Stimulated activated CD4-positive, alpha-beta T cell treated with anti-CD3 and anti-CD28 coated beads, Interleukin-1b, Interleukin-23, amount 100 ng/mL, for 1 hour (primary cell): ENCODE measurements at places on chromosomes 3 and 15.

DNA sequence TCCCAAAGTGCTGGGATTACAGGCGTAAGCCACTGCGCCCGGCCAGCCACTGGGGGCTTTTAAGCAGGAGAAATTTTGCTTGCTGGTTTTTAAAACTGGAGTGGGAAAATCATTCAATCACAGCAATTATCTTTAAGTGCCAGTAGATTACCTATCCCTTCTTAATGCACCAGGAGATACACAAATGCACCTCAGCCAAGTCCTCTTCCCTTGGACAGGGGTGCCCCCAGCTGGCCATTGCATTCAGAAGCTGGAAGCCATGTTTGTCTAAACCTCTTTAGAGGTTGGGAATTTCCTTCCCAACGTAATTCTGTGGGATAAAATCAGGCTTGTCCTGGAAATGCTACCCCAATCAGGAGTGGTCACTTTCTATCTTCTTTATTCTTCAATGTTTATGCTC, 26.6 kb downstream of the MIX23 start:
- DNase-seq: no peak

GRCh38 chr3:188446014-188446413, 292.1 kb downstream of the LPP start:
- DNase-seq: no peak

- no peak for DNase-seq
Observed at GRCh38 chr3:193688834-193689714, 96.1 kb downstream of the OPA1 start.

DNA sequence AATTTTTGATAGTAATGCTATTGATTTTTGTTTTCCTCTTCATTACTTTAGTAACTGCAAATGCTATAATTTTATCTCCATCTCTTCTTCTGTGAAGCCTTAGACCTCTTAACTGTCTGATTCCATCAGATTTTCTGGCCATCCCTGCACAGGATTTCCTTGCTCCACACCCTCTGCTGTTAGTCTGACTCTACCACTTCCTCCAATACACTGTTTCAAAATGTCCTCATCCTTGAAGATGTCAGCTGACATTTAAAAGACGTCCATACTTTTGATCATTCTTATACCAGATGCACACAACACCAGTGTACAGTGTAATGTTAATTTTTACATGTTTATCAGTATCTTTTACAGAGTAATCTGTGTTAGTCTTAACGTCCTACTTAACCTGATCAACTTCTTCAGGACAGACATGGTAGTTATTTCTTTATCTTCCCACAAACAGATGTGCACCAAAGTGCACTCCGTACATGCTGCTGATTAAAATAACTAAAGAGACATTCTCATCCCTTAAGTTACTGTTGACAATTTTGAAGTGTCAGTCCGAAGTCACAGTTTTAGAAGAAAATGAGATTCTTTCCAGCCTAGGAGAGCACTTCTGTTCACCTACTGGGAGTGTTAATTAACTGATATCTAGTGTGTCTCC, 102.4 kb upstream of the RASGRP1 start:
- DNase-seq: no peak

GRCh38 chr3:49093853-49094767, at the start of gene QRICH1:
QRICH1 (minus strand) TSS chr3:49094071; CDS start chr3:49077017, 17,054 bp downstream.
- peak; percentile 91 for DNase-seq

- DNase-seq: no peak
Observed at GRCh38 chr15:52066842-52067544, 45.6 kb downstream of the BCL2L10 start.

- DNase-seq: no peak
Observed at GRCh38 chr3:8210882-8211341, 290.7 kb upstream of the LMCD1 start.

DNA sequence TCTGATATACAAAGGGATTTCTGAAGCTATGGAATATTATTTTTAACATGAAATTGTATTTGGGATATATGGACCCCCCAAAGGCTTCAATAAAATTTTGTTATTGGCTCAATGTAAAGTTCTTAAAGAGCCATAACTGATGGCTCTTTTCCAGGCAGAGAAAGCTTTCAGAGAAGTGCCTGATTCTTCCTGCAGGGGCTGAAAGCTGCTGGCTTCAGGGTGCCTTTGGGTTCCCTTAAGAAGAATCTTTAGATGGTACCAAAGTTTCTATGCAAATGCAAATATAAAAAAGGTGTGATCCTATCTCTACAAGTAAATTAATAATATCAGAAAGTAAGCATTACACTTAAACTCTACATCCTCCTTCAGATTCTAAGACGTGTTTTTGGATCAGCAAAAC, 72.6 kb downstream of the NR2F2 start:
- DNase-seq: no peak

GRCh38 chr3:188979248-188979647, 192.5 kb upstream of the TPRG1 start:
- DNase-seq: no peak

GRCh38 chr3:197218210-197218609, 80.2 kb downstream of the DLG1 start:
- DNase-seq: no peak

GRCh38 chr15:89751748-89752147, 699 bp upstream of the MESP1 start:
- no peak for DNase-seq

DNA sequence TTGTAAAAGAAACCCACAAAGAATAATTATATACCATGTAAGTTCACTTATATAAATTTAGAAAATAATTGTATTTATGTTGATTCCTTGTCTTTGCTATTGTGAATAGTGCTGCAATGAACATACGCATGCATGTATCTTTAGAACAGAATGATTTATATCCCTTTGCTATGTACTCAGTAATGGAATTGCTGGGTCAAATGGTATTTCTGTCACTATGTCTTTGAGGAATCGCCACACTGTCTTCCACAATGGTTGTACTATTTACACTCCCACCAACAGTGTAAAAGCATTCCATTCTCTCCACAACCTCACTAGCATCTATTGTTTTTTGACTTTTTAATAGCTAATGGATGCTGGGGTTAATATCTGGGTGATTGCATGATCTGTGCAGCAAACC, 149.4 kb upstream of the CNTN3 start:
- no peak for DNase-seq

GRCh38 chr3:179971280-179971679, 65.5 kb downstream of the PEX5L start:
- DNase-seq: no peak

- no peak for DNase-seq
Observed at GRCh38 chr3:31196261-31196660, 301.8 kb upstream of the GADL1 start.

DNA sequence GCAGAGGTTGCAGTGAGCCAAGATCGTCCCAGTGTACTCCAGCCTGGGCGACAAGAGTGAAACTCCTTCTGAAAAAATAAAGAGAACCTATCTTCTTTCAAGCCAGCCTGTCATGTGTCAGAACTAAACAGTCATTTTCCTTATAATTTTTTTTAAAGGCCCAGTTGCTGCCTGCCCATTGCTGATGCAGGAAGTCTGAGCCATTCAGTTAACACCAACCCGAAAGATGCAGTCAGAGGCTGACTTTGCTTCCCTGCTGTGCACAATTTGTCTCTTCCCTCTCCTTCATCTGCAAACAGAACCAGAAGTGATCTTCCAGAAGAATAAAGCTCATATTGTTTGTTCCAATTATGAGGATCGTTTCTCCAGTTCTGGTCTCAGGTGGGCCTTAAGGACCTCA, 220.6 kb downstream of the SLCO3A1 start:
- no peak for DNase-seq

- no peak for DNase-seq
Observed at GRCh38 chr15:41561777-41562145, 2.7 kb downstream of the TYRO3 start.

GRCh38 chr3:183391460-183391859, 37.0 kb downstream of the MCF2L2 start:
- no peak for DNase-seq

DNA sequence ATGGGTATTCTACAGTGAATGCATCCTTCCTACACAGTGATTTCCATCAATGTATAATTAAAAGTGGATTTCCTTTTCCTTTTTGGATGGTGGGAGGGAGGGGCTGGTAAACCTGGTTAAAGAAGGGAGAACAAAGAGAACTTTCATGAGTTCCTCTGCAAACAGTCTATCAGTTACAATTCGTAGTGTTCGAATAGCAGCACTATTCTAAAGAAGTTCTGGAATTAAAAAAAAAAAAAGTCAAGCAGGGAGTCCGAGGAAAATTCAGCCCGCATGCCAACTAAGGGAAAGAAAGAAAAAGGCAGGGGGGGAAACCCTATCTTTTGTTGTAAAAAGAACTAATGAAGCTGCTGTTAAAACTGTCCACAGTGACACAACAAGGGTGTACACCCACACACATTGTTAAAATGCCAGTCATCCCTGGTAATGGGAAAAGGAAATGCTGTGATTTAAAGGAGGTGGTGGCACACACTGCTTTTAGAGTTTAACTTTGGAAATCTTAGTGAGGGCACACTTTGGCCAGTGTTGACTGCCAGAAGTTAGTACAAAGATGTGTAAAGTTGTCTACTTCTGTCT, 521.2 kb downstream of the ZIC1 start:
- no peak for DNase-seq

GRCh38 chr3:194244167-194244566, 107.0 kb downstream of the CPN2 start:
- DNase-seq: no peak

DNA sequence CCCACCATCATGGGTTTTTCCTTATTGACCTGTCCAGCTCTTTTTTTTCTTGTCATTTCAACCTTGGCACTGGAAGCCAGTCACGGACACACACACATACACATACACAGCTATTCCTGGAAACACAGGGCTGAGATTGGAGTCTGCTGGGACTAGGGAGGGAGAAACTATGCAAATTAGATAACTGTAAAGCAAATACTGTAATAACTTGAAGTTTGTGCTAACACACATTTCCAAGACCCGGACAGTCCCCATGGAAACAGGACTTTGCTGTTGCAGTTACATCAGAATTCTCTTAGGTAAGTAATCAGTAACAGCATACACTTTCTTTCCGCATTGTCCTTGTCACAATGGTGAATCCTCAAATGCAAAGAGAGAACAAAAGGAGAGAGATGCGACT, 304.4 kb downstream of the KBTBD8 start:
- no peak for DNase-seq

GRCh38 chr15:40468898-40469331, 1.9 kb upstream of the CHST14 start:
- no peak for DNase-seq

DNA sequence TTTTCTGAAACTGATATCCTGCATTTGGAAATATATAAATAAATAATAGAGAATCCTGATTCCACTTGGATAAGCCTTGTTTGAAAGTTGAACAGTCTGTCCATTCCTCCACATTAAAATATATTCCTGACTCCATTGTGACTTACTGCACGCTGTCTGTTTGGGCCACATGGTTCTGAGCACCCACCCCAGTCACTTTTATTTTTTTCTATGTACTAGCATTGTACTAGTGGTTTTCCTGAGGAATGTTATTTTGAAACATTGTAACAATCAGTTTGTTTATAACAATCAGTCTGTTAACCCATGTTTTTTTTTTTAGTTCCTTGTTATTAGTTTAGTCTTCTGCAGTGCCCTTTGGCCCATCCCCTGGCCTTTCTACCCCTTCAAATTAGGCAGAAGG, 87.4 kb upstream of the CCNL1 start:
- no peak for DNase-seq

GRCh38 chr3:194344012-194344411, 7.1 kb downstream of the CPN2 start:
- peak; percentile 47 for DNase-seq

- DNase-seq: no peak
Observed at GRCh38 chr15:57385923-57386390, 9.7 kb downstream of the CGNL1 start.

DNA sequence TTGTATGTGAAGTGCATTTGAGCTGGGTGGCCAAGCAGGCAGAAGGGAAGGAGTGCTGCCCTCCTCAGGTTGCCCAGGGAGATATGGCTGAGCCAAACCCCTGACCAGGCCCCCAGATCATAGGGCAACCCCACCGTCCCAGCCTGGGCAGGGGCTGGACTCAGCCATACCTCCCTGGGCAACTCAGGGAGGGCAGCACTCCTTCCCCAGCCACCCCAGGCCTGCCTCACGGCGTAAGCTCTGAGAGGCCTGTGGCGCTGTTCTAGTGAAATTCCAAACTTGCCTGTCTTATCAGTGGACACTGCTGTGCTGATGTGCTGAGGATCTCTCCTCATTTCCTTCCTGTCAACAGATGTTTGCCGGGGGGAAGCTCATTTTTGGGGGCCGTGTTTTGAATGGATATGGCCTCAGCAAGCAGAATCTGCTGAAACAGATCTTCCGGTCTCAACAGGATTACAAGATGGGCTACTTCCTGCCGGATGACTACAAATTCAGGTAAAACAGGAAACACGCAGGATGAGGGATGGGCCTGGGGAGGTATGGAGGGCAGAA, 57.6 kb upstream of the FGD5 start:
- no peak for DNase-seq

DNA sequence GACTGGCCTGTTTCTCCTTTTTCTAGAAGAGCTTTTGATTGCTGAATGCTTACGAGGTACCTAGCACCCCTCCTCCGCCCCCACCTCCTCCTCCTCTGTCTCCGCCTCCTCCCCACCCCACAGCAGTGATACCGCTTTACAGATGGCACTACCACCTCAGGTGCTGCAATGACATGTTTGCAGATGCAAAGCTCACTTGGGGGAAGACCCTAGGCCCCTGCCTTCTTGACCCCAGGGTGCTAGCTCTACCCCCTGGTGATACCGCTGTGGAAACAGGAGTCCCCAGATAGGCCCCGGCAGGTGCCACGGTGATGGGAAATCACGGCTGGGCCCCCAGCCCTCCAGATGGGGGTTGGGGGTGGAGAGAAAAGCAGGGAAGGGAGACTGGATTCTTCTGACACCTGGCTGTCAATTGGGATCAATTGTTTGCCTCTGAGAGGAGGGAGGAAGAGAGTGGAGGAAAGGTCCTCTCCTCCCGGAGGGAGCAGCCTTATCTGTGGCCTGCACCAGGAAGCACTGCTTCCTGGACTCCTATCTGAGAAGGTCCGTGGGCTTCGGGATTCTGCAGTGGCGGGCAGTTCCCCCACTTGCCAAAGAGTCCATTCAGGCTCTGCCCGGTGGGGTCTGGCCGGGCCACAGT, 37.6 kb downstream of the DNASE1L3 start:
- no peak for DNase-seq

DNA sequence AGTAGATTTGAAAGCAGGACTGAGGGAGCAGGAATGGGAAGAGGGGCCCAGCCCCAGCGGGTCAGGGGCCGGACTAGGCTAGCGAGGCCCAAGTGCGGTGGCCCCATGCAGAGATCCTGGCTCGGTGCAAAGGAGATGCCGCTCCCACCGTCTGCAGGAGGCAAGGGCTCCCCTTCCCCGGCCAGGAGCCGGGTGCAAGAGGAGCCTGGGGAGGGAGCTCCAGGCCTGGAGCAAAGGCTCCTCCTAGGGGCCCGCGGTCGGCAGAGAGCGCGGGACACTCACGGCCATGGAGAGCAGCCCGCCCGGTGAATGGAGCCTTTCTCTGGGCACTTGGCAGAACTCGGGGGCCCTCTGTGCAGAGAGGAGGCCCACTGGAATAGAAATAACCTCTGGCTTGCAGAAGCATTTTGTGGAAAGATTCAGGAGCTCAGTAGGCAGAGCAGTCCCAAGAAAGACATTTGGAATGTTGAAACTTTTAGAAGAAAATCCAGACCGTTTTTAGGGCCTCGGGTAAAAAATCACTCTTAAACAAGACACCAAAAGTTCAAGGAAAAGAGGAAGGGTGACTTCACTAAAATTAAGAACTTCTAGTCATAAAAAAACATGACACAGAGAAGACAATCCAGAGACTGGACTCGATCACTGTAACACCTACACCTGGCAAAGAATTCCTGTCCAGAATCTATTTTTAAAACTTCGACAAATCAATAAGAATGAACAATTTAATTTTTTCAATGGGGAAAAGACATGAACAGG, 43.0 kb upstream of the USP3 start:
- DNase-seq: no peak

GRCh38 chr3:56124546-56124945, 343.7 kb downstream of the ERC2 start:
- DNase-seq: no peak
